CD4-positive, alpha-beta T cell treated with Interleukin-21 for 1 hour (primary cell): ENCODE measurements at places on chromosomes 11 and 22.

GRCh38 chr22:41576877-41577276, 12.8 kb downstream of the PMM1 start:
- peak; percentile 36 for DNase-seq

- DNase-seq, result no peak
Observed at GRCh38 chr22:37336579-37336978, 54.3 kb downstream of the CYTH4 start.

GRCh38 chr11:92978271-92979111, 9.0 kb downstream of the MTNR1B start:
- DNase-seq, result no peak

- DNase-seq, result no peak
Observed at GRCh38 chr11:96187822-96188221, 155.2 kb downstream of the MAML2 start.

- peak; percentile 30 for DNase-seq
Observed at GRCh38 chr11:116980136-116980793, 118.0 kb downstream of the SIK3 start.

GRCh38 chr11:112590764-112591163, 330.1 kb upstream of the PLET1 start:
- no peak for DNase-seq

GRCh38 chr11:33618351-33618710, 82.3 kb downstream of the C11orf91 start:
- DNase-seq, result no peak

DNA sequence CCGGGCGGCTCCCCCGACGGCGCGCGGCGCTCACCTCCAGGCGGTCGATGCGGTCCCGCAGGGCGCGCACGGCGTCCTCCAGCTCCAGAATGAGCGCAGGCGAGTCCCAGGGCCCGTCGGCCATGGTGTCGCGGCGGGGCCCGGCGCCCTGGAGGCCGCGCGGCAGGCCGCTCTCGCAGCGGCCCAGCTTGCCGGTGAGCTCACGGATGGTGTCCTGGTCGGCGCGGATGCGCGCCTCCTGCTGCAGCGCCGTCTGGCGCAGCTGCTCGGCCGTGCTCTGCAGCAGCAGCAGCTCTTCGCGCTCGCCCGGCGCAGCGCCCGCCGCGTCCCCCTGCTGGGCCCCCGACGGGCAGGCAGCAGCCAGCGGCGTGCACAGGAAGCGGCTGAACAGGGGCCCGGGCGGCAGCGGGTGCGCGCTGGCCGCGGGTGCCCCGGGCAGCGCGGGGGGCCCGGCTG, 599 bp downstream of the NPTXR start:
- DNase-seq, result peak; percentile 55

DNA sequence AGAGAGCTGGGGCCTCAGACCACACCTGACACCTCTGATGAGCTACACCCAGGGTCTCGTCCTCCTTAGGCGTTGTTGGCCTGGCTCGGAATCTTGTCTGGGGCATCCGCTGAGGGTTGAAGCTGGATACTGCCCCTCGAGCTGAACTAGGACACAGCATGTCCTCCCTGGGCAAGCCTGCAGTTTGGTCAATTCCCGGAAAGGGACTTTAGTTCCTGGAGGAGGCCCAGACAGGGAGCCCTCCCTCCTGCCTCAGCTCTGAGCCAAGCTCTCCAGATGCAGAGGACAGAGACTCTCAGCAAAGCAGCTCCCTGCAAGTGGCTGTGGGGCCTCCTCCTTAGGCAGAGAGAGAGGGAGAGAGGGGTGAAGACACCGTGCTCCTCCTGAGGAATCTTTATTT, 4.9 kb downstream of the APOL3 start:
- DNase-seq, result no peak

DNA sequence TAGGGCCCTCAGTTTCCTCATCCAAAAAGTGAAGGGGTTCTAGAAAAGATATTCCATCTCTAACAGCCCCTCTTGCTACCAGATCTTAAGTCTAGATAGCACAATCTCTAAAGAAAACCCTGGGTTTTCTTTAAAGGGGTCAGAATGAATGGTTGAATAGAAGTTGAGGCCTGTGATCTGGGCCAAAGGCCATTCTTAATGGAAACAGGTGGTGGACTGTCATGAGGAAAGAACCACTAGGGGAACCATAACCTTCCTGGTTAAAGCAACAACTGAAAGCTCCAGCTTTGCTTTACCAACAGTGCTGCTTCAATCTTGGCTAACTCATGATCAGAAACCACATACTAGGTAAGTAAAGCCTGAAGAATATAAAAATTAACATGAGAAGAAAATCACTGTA, 1.8 kb downstream of the CELF1 start:
- DNase-seq, result peak; percentile 22

GRCh38 chr11:82683029-82683428, 50.6 kb downstream of the FAM181B start:
- DNase-seq, result no peak

DNA sequence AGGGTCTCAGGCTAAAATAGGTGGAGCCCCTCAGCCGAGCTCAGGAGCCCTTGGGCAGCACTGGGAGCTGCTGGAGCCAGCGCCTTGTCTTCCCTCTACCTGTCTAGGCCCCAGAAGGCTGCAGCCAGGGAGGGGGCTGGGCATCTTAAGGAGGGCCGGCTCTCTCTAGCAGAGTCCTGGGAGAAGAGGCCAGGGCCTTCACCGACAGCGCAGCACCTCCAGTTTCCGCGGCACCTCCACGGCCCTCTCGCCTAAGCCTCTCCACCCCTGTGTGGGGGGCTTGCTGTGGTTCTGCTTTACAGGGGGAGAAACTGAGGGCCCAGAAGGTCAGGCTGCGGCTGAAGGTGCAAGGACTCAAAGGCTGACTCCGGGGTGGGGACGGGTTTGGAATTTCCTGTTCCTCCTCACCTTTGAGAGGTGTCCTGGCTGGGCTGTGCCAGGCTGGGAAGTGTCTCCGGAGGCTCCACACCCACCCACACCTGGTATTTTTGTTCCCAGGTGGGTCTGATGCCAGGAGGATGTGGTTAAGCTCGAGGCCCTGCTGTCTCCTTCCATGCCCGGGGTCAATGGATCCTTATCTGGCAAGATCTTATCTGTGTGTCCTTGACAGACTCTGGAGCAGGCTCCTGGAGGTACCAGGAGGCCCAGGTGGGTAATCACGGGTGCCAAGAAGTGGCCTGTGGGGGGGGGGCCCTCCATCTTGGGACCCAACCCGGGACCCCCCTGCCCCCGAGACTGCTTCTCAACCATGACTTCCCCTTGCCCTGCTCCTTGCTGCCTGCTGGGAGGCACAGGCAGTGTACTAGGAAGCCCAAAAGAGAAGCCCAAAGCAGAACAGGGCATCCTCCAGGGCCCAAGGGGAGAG, 95.3 kb upstream of the FGF3 start:
- no peak for DNase-seq

DNA sequence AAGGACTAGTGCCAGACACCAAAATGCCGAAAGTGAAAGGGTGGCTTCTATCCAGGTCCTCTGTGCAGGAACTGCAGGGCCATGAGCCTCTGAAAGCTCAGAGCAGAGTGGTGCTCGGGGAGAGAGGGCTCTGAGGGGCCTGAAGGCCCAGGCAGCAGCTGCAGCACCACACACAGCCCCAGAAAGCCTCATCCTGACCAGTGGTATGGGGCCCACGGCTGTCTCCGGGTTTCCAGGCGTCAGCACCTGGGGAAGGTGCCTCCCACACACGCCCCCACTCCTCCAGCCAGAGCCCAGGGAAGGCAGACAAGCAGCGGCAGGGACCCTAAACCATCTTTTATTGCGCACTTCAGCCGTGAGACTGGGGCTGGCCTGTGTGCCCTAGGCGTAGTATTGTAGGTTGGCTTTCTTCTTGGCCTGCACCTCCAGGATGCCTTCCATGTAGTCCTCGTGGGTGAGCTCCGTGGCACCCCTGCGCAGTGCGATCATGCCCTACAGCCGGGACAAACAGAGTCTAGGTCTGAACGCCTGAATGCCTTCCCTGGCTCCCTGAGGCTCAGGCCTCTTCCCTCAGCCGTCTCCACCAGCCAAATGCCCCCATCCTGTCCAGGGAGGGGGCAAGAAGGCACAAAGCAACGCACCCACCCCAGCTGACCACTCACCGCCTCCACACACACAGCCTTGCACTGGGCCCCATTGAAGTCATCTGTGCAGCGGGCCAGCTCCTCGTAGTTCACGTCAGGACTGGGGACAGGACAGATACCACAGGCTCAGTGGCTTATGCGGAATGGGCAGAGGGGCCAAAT, 7.6 kb downstream of the PSMC3 start:
- no peak for DNase-seq

DNA sequence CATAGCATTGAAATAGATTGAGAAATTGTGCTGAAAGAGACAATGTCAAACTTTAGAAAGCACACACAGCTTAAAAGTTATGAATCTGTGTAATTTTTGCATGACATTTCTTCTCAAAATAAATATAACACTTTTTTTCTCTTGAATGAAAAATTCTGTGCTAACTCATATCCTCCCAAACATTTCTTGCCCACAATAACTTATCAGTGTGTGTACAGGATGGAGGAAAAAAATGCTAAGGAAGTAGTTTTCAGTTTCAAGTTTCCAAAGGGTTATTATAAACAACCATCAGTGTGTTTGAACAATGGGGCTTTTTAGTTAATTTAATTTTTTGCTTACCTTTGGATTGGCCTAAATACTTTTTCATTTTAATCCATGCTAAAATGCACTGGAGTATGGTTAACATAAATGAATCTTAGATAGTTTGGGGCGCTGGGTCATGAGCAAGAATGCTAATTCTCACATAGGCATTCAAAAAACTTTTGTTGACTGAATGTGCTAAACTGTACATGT, 82.9 kb upstream of the ARHGAP20 start:
- no peak for DNase-seq

- DNase-seq, result no peak
Observed at GRCh38 chr11:64522843-64523380, 68.1 kb upstream of the SLC22A12 start.

DNA sequence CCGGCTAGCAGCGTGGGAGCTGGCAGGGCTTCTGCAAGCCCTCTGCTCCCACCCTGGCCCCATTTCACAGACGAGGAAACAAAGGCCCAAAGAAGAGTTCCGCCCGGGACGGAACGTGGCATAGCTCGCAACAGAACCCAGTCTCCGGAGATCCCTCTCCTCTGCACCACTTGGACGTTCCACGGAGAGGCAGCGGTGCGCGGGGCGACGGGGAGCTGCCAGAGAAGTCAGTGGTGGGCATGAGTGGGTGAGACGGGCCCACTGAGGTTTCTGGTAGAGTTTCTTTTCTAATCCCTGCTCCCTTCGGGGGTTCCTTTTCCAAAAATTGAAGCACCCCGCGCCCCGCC, 554 bp upstream of the NECTIN1 start:
- no peak for DNase-seq

- no peak for DNase-seq
Observed at GRCh38 chr11:26994631-26995095, 751 bp downstream of the FIBIN start.
